ENCODE measurements at places on chromosomes 6 and 20. TPM values are rescaled to one million over a fixed set of nuclear protein-coding genes. Genes with fewer than 3 reads are reported as not detected.

DNA sequence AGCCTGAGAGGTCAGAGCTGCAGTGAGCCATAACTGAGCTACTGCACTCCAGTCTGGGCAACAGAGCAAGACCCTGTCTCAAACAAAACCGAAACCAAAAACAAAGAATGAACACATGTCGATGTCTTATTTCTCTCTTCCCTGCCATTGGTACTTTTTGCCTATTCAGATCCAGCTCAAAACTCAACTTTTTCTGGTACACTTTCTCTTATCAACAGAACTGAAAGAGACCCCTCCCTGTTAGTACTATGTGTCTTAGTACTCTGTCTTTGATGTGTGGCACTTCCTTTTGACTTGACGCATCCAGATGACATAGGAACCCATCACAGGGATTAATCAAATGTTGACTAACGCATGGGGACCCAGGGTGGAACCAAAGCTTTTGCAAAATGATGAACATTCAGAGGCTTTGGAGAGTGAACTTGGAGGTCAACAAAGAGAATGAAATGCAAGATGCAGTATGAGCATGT lies 44.8 kb downstream of the AKAP12 start:
- no peaks in the 10 kb centered on the region for H3K27me3 ChIP-seq
- H3K36me3 ChIP-seq: no peaks in the 10 kb centered on the region
- no peaks in the 10 kb centered on the region for H3K4me1 ChIP-seq
- no peak for DNase-seq
- H3K27ac ChIP-seq: no peak overlapping the region

- DNase-seq: no peak
- no peak overlapping the region for H3K27ac ChIP-seq
- no peak overlapping the region for H3K4me3 ChIP-seq
These were observed 5.7 kb upstream of the ZKSCAN3 start for GRCh38 chr6:28343898-28344677.

DNA sequence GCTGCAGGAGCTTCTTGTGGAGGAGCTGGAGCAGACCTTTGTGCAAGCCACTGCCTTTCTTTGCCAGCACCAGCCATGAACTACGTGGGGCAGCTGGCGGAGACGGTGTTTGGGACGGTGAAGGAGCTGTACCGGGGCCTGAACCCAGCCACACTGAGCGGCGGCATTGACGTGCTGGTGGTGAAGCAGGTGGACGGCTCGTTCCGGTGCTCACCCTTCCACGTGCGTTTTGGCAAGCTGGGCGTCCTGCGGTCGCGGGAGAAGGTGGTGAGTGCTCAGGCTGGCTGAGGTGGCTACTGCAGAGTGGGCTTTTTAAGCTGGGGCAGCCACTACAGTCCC lies 5.1 kb downstream of the LPIN3 start:
- no peak overlapping the region for H3K4me3 ChIP-seq
- H3K27ac ChIP-seq: no peak overlapping the region
- no peaks in the 10 kb centered on the region for H3K27me3 ChIP-seq
- no peak for DNase-seq

- DNase-seq: no peak
- no peak overlapping the region for H3K4me3 ChIP-seq
- H3K27me3 ChIP-seq: no peaks in the 10 kb centered on the region
- no peak overlapping the region for H3K27ac ChIP-seq
These were observed 573.5 kb downstream of the CD109 start for GRCh38 chr6:74269600-74269858.

DNA sequence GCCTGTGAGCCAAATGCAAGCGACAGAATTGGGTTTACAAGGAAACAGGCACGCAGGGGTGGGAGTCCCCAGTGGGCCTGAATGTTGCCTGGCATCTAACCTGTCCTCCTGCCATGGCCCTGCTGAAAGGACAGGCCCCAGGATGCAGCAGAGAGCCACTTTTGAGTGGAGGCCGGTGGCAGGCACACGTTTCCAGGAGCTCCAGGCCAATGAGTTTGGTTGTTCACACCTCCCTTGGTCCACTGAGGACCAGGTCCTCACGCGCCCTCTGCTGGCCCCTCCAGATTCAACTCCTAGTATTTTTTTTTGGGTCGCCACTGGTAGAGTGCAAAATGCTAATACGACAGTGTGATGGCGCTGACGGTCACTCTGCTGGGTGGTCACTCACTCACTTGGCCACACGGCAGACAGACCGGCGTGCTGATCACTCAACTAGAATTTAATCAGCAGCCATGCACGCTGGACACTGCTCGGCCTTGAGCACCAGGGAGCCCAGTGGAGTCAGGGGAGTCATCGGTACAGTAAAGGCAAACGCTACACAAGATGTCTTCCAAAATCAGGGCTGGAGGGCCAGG lies 81.7 kb upstream of the NFATC2 start:
- DNase-seq: peak; percentile 44
- no peaks in the 10 kb centered on the region for H3K4me1 ChIP-seq

- no peak for DNase-seq
- H3K4me1 ChIP-seq: peaks cover 9% of the 10 kb centered on the region
- no peaks in the 10 kb centered on the region for H3K36me3 ChIP-seq
- no peak overlapping the region for H3K27ac ChIP-seq
- no peak overlapping the region for H3K4me3 ChIP-seq
- H3K27me3 ChIP-seq: no peaks in the 10 kb centered on the region
These were observed 1.1 kb upstream of the CD109 start for GRCh38 chr6:73694711-73695411.

- H3K27me3 ChIP-seq: no peaks in the 10 kb centered on the region
- H3K4me1 ChIP-seq: no peaks in the 10 kb centered on the region
- no peak overlapping the region for H3K4me3 ChIP-seq
- no peak for DNase-seq
- H3K36me3 ChIP-seq: no peaks in the 10 kb centered on the region
These were observed 740.4 kb upstream of the FLRT3 start for GRCh38 chr20:15077733-15078250.

GRCh38 chr20:25669826-25670422 lies 26.7 kb downstream of the ZNF337 start:
- H3K36me3 ChIP-seq: peaks cover 2% of the 10 kb centered on the region
- H3K27ac ChIP-seq: no peak overlapping the region
- no peak overlapping the region for H3K4me3 ChIP-seq
- DNase-seq: no peak
- no peaks in the 10 kb centered on the region for H3K27me3 ChIP-seq

DNA sequence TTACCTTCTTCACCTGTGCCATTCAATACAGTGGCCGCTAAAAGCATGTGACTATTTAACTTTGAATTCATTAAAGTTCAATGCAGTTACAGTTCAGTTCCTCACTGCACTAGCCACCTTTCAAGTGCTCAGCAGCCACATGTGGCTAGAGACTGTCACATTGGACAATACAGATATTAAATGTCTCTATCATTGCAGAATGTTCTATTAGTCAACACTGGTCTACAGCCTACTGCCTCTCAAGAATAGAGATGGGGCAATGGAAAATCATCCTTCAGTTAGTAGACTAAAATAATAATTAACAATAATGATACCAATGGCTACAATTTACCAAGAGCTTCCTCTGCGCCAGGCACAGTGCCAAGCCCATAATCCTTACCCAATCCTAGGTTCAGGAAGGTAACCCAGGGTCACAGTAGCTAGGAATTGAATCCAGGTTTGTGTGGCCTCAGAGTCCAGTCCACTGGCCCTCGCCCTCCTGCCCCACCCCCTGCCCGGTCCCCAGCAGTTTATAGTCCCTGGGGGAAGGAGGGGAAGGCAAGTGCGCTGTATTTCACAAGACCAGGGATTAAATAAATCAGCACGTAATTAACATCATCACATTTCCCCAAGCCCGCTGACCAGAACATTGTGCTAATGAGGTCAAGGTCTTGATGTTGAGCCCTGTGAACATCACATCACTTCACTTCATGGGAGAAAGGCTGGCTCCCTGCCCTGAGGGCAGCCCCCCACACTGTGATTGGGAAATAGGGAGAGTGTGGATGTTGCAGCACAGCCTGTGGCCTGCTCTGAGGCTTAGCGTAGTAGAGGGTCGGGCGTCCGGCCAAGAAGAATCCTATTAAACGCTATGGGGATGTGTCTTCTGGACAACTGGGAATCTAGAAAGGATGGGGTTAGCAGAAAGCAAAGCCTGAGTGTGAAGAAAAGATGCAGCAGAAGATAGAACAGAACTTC lies 147.2 kb downstream of the VEGFA start:
- DNase-seq: peak; percentile 85
- H3K27ac ChIP-seq: peak overlapping the region; percentile 40
- H3K4me3 ChIP-seq: no peak overlapping the region
- H3K36me3 ChIP-seq: no peaks in the 10 kb centered on the region
- peaks cover 64% of the 10 kb centered on the region for H3K4me1 ChIP-seq
- no peaks in the 10 kb centered on the region for H3K27me3 ChIP-seq

DNA sequence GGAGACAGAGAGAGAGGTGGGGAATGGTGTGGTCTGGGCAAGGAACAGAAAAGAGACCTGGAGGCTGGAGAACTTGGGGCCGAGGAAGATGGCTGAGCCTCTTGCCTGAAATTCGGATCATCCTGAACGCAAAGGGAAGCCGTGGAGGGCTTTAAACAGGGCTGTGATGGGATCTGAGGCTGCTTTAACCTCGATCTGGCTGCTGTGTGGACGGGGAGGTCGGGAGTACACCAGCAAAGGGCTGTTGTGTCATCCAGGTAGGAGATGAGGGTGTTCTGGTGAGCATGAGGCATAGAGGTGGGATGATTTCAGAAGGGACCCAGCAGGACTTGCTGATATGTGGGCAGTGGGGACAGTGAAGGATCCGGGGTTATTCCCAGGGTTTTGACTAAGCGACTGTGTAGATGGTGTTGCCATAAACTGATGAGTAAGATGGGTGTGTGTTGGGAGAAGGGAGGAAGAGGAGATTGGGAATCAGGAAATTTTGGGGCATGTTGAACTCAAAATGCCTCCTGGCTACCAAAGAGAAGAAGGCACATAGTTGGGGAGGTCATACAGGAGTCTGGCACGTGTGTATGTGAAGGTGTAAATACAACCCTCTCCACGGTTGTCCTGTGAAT lies 158.5 kb downstream of the NFATC2 start:
- no peak overlapping the region for H3K27ac ChIP-seq
- peaks cover 36% of the 10 kb centered on the region for H3K4me1 ChIP-seq
- DNase-seq: no peak
- H3K4me3 ChIP-seq: no peak overlapping the region
- no peaks in the 10 kb centered on the region for H3K27me3 ChIP-seq

DNA sequence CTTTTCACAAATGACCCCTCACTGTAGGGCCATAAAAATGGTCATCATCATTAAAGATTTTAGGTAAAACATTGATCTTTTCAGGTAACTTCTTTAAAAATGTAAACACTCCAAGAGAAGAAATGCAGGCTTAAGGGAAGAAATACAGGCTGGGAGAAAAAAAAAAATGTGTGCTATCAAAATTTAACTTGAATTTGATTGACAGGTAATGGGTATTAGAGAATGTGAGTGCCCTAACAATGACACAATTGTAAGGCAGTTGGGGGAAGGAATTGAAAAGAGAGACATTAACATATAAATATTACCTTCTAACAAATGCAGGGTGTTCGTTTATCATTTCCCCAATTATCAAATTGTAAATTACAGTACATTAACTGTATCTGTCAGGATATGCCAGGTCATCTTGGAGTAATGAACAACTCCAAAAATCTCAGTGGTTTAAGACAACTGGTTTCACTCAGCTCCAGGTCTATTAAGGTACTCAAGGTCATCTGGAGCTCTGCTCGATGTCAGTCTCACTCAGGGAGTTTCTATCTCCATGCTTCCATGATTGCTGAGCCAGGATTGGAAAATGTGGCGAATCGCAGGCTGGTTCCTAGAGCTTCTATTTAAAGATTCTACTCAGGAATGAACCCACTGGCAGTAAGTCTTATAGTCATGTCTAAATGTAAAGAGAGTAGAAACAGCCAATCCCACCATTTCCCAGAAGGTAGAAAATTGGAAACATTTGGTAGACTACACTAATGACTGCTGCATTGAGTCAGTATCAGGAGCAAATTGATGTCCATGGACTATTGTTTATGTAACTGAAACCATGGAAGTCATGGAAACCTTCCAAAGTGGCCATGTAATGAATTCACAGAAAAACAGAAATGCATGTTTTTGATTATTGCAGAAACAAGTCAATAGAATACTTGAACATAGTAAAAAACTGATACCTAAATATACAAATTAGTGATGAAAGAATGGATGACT lies 55.6 kb downstream of the FRK start:
- H3K27ac ChIP-seq: no peak overlapping the region
- peaks cover 2% of the 10 kb centered on the region for H3K36me3 ChIP-seq
- DNase-seq: no peak
- H3K4me3 ChIP-seq: no peak overlapping the region
- H3K4me1 ChIP-seq: no peaks in the 10 kb centered on the region

DNA sequence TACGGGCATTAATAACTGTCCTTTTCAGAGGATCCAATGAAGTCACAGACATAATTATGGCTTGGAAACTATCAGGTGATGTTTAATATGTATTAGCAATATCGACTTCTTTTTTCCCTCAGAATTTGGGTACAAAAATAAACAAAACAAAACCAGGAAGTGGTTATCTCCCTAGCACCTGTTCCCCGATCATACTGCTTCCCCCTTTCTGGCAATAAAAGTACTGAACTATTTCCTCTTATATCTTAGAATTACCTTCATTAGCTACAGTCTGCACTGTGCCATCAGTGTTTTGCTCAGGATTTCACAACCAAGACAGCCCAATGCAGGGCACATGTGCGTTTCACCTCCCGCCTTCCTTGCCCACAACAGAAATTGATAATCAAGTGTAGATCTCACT lies 216.9 kb upstream of the BTBD3 start:
- no peak overlapping the region for H3K27ac ChIP-seq
- no peak overlapping the region for H3K4me3 ChIP-seq
- no peaks in the 10 kb centered on the region for H3K4me1 ChIP-seq
- DNase-seq: no peak
- H3K36me3 ChIP-seq: no peaks in the 10 kb centered on the region
- H3K27me3 ChIP-seq: no peaks in the 10 kb centered on the region

DNA sequence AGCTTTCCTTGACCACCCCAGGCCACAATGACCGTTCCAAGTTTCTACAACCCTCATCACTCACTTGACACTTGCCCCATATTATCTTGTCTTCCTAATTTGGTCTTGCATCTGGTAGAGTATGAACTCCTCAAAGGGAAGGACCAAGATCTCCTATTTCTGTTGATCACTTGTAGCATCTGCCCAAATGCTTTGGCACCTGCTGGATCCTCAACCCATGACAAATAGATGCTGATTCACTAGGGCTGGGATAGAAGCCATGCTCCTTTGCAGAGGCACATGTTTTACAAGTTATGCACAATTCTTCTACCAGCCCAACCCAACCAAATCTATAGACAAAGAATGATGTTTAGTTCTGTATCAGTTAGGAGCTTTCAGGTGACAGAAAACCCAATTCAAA lies 110.7 kb downstream of the UNC5CL start:
- DNase-seq: no peak
- no peaks in the 10 kb centered on the region for H3K27me3 ChIP-seq
- H3K27ac ChIP-seq: no peak overlapping the region
- no peaks in the 10 kb centered on the region for H3K36me3 ChIP-seq
- H3K4me3 ChIP-seq: no peak overlapping the region
- peaks cover 8% of the 10 kb centered on the region for H3K4me1 ChIP-seq

- H3K4me1 ChIP-seq: no peaks in the 10 kb centered on the region
- DNase-seq: no peak
- H3K27me3 ChIP-seq: no peaks in the 10 kb centered on the region
- no peak overlapping the region for H3K27ac ChIP-seq
- no peak overlapping the region for H3K4me3 ChIP-seq
These were observed 117.4 kb upstream of the RPS6KA2 start for GRCh38 chr6:166744223-166745134.

SLC23A2 gene
- 12.2 TPM for total RNA-seq

TBXT gene
- not detected for total RNA-seq

COX4I2 gene
- not detected for total RNA-seq

MYLK2 gene
- total RNA-seq: 9.3 TPM

ZBTB22 gene
- 14.8 TPM for total RNA-seq

FILIP1 gene
- total RNA-seq: 6.5 TPM

SYCP2 gene
- 15.3 TPM for total RNA-seq

CD83 gene
- total RNA-seq: 1.3 TPM

DZANK1 gene
- 1.6 TPM for total RNA-seq

STAU1 gene
- total RNA-seq: 78.3 TPM

RAB32 gene
- total RNA-seq: 7.3 TPM

All from body of pancreas (tissue), 4 donors.